ENCODE measurements at places on chromosomes 4 and X. TPM values are rescaled to one million over a fixed set of nuclear protein-coding genes. Genes with fewer than 3 reads are reported as not detected.

GRCh38 chrX:150324919-150325318 is 38.2 kb upstream of the MAMLD1 start:
- no peak overlapping the region for H3K27ac ChIP-seq
- no peak overlapping the region for H3K4me3 ChIP-seq
- peaks cover 3% of the 10 kb centered on the region for H3K27me3 ChIP-seq
- no peaks in the 10 kb centered on the region for H3K36me3 ChIP-seq
- DNase-seq, result no peak

DNA sequence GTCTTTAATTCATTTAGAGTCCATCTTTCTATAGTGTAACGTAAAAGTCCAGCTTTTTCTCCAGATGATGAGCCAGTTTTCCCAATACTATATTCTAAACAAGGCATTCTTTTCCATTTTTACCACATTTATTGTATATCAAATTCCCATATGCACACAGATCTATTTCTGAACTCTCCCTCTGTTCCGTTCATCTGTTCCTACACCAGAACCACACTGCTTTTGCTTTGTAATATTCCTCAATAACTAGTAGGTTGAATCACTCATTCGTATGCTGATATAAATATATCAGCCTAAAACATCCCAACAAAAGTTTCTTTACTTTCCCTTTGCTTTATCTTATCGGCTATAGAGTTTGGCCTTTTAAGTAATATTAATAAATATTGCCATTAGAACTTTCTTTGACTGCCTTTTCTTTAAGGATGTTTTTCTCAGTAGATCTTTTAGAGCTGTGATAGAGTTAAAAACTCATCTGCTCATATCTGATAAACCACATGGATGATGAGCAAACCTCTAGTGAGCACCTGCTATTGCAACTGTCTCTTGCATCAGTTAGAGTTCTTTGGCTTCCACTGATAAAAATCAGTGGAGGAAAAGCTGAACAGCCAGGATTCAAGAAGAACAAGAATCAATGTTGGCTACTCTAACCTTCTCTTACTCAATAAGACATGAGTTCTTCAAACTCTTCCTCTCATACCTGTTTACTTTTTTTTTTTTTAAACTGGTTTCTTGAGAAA is 13.1 kb upstream of the RPL34 start:
- no peaks in the 10 kb centered on the region for H3K4me1 ChIP-seq
- H3K27me3 ChIP-seq, result no peaks in the 10 kb centered on the region
- H3K27ac ChIP-seq, result no peak overlapping the region
- no peak for DNase-seq
- peaks cover 8% of the 10 kb centered on the region for H3K36me3 ChIP-seq
- H3K4me3 ChIP-seq, result no peak overlapping the region

SLITRK2 gene
- total RNA-seq, result not detected

DNA sequence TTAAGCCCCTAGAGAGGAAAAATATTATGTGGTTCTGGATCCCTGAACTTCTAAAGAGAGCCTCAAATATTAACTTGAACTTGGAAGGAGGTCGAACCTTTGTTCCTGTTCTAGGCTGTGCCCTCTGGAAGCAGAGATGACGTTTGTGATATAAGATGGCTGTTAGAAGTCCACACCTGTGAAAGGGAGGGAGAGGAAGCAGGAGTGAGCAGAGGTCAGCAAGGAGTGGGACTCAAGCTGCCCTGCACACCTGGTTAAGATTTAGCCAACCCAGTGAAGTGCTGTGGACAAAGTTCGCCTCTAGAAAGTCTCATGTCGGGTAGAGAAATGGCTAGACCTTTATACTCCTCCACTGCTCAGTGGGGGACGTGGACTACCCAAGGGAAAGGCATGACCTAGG is 566.2 kb downstream of the MID1IP1 start:
- no peaks in the 10 kb centered on the region for H3K36me3 ChIP-seq
- no peak overlapping the region for H3K27ac ChIP-seq
- no peaks in the 10 kb centered on the region for H3K4me1 ChIP-seq
- no peak overlapping the region for H3K4me3 ChIP-seq

NLRP2B gene
- total RNA-seq, result not detected

DNA sequence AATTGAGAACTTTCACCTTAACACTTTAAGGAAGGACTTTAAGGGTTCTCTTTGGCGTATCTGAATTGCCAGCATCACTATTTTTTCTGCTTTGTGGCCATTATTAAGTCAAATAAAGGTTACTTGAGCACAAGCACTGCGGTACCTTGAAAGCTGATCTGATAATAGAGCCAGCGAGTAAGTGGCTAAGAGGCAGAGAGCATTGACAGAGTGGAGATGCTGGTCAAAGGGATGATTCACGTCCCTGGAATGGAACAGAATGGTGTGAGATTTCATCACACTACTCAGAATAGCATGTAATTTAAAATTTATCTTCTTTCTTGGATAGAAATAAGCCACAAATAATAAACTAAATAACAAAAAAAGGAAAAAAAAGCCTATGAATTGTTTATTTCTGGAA is 57.1 kb upstream of the NPFFR2 start:
- no peaks in the 10 kb centered on the region for H3K27me3 ChIP-seq
- H3K36me3 ChIP-seq, result no peaks in the 10 kb centered on the region
- no peaks in the 10 kb centered on the region for H3K4me1 ChIP-seq
- H3K4me3 ChIP-seq, result no peak overlapping the region

GRCh38 chr4:152815078-152815477 is 35.3 kb downstream of the ARFIP1 start:
- DNase-seq, result no peak
- H3K27ac ChIP-seq, result no peak overlapping the region
- peaks cover 60% of the 10 kb centered on the region for H3K36me3 ChIP-seq
- H3K4me3 ChIP-seq, result no peak overlapping the region
- no peaks in the 10 kb centered on the region for H3K27me3 ChIP-seq

DNA sequence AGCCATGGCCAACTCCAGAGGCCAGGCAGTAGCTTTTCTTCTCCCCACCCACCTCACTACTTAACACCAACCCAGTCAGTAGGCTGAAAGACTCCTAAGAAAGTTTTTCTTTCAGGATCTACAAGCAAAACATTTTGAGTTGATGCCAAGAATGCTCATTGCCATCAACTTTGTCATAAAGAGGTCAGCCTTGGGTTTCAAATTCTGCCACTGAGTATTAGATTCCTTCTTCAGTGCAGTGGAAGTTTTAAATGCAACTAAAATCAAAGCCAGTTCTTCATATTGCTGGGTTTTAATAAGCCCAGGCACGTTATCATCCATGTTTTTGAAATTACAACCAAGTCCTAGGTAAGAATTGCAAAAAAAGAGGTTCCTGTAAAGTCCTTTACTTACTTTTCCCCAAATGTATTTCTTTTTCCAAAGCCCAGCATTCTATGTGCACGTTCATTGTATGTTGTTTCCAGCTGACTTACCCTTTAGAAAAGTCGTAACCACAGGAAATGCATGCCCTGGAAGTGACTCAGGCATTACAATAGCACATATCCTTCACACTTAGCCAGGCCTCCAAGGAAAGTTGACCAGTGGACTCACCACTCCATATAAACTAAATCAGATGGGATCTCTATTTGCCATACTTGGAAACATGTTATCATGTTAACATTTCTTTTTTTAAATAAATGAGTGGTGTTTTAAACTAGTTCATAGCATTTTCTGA is 229.9 kb downstream of the SOX3 start:
- H3K36me3 ChIP-seq, result no peaks in the 10 kb centered on the region
- no peaks in the 10 kb centered on the region for H3K4me1 ChIP-seq
- H3K4me3 ChIP-seq, result no peak overlapping the region

SNCA gene
- 4.3 TPM for total RNA-seq

- no peaks in the 10 kb centered on the region for H3K27me3 ChIP-seq
- peak overlapping the region; percentile 86 for H3K4me3 ChIP-seq
- peaks cover 27% of the 10 kb centered on the region for H3K36me3 ChIP-seq
- H3K27ac ChIP-seq, result peak overlapping the region; percentile 98
- H3K4me1 ChIP-seq, result peaks cover 36% of the 10 kb centered on the region
Measured at GRCh38 chrX:23783589-23784469, 856 bp downstream of the SAT1 start.

- DNase-seq, result no peak
- H3K27ac ChIP-seq, result no peak overlapping the region
- H3K36me3 ChIP-seq, result no peaks in the 10 kb centered on the region
- H3K4me1 ChIP-seq, result no peaks in the 10 kb centered on the region
Measured at GRCh38 chrX:44415639-44416386, 72.3 kb upstream of the EFHC2 start.

DNA sequence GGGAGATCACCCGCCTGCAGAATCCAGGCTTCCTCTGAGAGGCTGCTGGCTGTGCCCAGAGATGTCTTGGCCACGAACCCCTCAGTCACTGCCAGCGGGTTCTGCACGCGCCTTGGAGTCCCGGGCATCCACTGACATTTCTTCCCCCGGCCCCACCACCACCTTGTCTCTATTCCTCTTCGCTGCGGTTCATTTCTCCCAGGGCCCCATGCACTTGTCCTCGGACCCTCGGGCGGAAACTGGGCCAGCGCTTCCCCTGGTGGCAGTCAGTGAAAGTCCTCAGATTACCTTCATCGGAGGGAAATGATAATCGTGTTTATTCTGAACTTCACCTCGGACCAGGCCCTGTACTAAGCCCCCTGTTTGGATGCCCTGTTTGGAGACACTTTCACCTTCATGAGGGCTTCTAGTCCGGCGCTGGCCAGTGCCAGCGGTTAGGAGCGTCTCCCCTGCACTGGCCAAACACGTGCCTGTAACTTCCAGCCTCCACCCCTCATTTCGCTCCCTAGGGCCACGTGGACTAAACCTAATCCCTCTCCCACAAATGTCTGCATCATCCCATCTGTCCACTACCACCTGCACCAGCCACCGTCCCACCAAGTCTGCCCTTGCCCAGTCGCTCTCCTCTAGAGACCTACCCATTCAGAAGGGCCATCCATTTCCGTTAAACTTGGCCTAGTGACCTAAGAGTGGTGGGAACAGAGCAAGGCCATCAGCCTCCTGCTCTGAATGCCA is 82.0 kb downstream of the DCTD start:
- peaks cover 16% of the 10 kb centered on the region for H3K27me3 ChIP-seq
- no peak for DNase-seq
- no peak overlapping the region for H3K27ac ChIP-seq
- peaks cover 8% of the 10 kb centered on the region for H3K4me1 ChIP-seq
- H3K4me3 ChIP-seq, result no peak overlapping the region

SPOCK3 gene
- total RNA-seq, result not detected

XAGE2 gene
- not detected for total RNA-seq

DNA sequence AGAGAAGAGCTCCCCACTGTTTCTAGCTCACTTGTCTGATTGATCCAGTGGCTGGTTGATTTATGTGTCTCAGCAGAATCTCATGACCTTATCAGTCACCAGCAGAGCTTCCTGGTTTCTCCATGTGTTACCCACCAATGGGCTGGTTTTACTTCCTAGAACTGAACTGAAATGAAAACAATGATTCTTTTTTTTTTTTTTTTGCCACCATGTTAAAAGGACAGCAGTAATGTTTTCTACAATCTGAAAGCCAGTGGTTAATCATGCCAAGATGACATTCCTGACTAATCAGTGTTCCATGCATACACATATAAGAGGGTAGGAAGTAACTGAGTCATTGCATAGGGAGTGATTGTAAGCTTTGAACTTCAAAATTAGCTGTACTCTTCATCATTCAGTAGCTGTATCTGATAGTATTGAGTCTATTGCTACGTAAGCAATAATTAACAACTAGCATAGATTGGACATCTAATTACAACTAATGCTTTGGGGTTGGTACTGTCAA is 67.7 kb downstream of the SLC4A4 start:
- no peaks in the 10 kb centered on the region for H3K27me3 ChIP-seq
- no peak overlapping the region for H3K4me3 ChIP-seq
- no peak for DNase-seq
- no peaks in the 10 kb centered on the region for H3K4me1 ChIP-seq
- H3K36me3 ChIP-seq, result peaks cover 3% of the 10 kb centered on the region

DNA sequence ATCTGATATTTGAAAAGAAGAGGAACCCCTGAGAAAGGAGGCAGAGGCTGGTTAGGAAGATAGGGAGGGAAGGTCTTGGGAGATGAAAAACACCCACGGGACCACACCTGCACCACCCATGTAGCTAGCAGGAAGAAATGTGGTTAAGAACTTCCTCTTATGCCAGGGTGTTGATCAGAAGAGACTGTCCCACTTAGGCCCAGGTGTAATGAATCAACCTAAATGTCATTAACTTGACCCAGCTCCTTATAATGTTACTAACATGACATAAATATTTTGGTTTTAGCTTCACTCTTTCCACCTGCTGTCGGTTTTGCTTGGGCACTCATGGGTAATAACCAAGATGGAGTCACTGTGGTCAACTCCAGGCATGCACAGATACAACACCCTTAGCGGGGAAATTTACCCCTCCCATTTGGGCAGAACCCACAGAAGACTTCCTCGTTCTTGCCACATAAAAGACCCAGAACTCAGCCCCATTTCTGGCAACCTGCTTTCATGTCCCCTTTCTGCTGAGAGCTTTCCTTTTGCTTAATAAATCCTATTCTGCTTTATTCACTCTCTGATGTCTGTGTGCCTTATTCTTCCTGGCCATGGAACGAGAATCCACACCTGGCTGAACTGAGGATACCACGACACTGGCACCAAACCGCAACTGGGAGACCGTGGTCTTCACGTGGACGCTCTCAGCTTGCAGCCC is 46.8 kb downstream of the ZNF141 start:
- peaks cover 23% of the 10 kb centered on the region for H3K4me1 ChIP-seq
- peak; percentile 59 for DNase-seq

GRCh38 chr4:26044524-26044923 is 130.5 kb downstream of the SMIM20 start:
- no peak overlapping the region for H3K4me3 ChIP-seq
- peaks cover 17% of the 10 kb centered on the region for H3K27me3 ChIP-seq
- no peak overlapping the region for H3K27ac ChIP-seq
- no peaks in the 10 kb centered on the region for H3K4me1 ChIP-seq
- no peak for DNase-seq

DNA sequence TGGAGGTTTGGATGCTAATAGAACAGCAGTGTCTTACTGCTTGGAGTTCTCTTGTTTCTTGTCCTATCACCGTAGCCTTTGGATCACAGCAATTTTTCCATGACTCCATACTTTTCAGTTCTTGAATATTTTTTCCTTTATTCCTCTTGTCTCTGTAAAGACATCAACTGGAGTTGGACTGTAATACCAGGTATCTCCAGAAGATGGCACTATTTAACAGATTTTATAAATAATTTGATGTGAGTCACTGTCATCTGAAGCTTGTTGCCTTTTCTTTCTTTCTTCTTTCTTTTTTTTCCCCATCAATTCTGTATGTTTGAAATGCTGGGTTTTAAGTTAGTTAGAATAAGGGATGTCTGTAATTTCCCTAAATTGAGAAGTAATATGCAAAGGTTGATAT is 24.1 kb downstream of the HPRT1 start:
- peaks cover 11% of the 10 kb centered on the region for H3K36me3 ChIP-seq
- H3K27me3 ChIP-seq, result no peaks in the 10 kb centered on the region
- no peak for DNase-seq
- H3K4me1 ChIP-seq, result peaks cover 3% of the 10 kb centered on the region

- no peaks in the 10 kb centered on the region for H3K27me3 ChIP-seq
- no peak overlapping the region for H3K4me3 ChIP-seq
- no peaks in the 10 kb centered on the region for H3K36me3 ChIP-seq
- peaks cover 12% of the 10 kb centered on the region for H3K4me1 ChIP-seq
- no peak for DNase-seq
Measured at GRCh38 chrX:110219920-110220319, 98.0 kb downstream of the AMMECR1 start.

ANKRD50 gene
- 0.10 TPM for total RNA-seq

- no peak overlapping the region for H3K27ac ChIP-seq
- no peaks in the 10 kb centered on the region for H3K4me1 ChIP-seq
- DNase-seq, result no peak
- no peak overlapping the region for H3K4me3 ChIP-seq
Measured at GRCh38 chrX:150377005-150377404, 13.9 kb downstream of the MAMLD1 start.

SOWAHB gene
- total RNA-seq, result not detected

Data from activated CD8-positive, alpha-beta T cell treated with anti-CD3 and anti-CD28 coated beads, Interleukin-2, amount 10 ng/mL, durations not matched to agents 7 days and 5 days (primary cell).